Glutamatergic neuron (in vitro differentiated cells): ENCODE measurements at places on chromosomes 12 and 14. TPM values are rescaled to one million over a fixed set of nuclear protein-coding genes. Genes with fewer than 3 reads are reported as not detected.

HRK gene
- total RNA-seq: 2.4 TPM

ASB2 gene
- total RNA-seq: 16.6 TPM

SLC6A12 gene
- total RNA-seq: 0.64 TPM

NRL gene
- total RNA-seq: 3.7 TPM

SSPN gene
- 0.91 TPM for total RNA-seq
